ENCODE measurements at places on chromosomes 7 and 10. TPM values are rescaled to one million over a fixed set of nuclear protein-coding genes. Genes with fewer than 3 reads are reported as not detected.

DNA sequence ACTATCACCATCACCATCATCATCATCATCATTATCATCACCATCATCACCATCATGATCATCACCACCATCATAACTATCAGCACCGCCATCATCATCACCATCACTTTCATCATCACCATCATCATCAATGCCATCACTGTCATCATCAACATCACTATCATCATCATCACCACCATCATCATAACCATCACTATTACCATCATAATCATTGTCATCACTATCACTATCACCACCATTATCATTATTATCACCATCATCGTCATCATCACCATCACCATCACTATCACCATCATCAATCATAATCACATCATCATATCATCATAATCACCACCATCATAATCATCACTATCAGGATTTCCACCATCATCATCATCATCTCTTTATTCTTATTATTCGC, 20.6 kb downstream of the INSIG1 start:
- no peaks in the 10 kb centered on the region for H3K4me1 ChIP-seq
- no peaks in the 10 kb centered on the region for H3K36me3 ChIP-seq
- H3K4me3 ChIP-seq = no peak overlapping the region
- H3K27me3 ChIP-seq = no peaks in the 10 kb centered on the region

DNA sequence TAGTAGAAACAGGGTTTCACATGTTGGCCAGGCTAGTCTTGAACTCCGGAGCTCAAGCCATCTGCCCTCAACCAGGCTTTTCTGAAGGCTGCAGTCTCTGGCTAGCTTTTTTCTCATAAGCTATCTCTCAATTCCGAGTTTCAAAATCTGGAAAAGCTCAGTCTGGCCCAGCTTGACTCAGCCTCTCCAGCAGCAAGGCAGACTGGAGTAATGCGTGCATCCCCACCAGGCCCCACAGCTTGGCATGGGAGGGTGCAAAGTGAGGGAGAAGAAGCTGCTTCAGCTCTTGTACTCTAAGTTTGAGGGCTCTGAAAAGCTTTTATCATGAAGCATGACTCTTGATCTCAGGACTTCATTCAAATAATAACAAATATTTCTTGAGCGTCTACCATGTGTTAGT, 4.8 kb downstream of the DHTKD1 start:
- no peak overlapping the region for H3K27ac ChIP-seq
- no peaks in the 10 kb centered on the region for H3K27me3 ChIP-seq
- H3K36me3 ChIP-seq = no peaks in the 10 kb centered on the region

GRCh38 chr7:78476851-78477405, 678.4 kb downstream of the PHTF2 start:
- DNase-seq = no peak
- no peaks in the 10 kb centered on the region for H3K36me3 ChIP-seq
- no peak overlapping the region for H3K27ac ChIP-seq
- peaks cover 11% of the 10 kb centered on the region for H3K4me1 ChIP-seq
- H3K4me3 ChIP-seq = no peak overlapping the region

DNA sequence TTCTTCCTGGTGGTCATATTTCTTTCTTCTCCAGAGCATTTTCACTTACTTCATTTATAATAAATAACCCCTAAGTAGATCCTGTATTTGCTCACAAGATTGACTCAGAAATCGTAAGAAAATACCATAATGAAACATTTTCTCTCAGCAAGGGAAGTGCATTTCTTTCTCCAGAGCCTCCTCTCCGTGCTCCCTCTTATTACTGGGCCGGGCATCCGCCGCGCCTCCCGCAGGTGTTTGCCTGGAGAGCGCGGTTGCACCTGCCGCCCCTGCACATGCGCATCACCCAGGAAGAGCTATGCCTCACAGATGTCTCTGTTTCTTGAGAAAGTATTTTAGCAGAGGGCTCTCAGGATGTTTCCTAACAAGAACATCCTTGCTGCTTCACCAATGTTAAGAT, 509.2 kb downstream of the TCERG1L start:
- no peaks in the 10 kb centered on the region for H3K27me3 ChIP-seq
- no peak overlapping the region for H3K27ac ChIP-seq
- no peak overlapping the region for H3K4me3 ChIP-seq
- DNase-seq = no peak

DNA sequence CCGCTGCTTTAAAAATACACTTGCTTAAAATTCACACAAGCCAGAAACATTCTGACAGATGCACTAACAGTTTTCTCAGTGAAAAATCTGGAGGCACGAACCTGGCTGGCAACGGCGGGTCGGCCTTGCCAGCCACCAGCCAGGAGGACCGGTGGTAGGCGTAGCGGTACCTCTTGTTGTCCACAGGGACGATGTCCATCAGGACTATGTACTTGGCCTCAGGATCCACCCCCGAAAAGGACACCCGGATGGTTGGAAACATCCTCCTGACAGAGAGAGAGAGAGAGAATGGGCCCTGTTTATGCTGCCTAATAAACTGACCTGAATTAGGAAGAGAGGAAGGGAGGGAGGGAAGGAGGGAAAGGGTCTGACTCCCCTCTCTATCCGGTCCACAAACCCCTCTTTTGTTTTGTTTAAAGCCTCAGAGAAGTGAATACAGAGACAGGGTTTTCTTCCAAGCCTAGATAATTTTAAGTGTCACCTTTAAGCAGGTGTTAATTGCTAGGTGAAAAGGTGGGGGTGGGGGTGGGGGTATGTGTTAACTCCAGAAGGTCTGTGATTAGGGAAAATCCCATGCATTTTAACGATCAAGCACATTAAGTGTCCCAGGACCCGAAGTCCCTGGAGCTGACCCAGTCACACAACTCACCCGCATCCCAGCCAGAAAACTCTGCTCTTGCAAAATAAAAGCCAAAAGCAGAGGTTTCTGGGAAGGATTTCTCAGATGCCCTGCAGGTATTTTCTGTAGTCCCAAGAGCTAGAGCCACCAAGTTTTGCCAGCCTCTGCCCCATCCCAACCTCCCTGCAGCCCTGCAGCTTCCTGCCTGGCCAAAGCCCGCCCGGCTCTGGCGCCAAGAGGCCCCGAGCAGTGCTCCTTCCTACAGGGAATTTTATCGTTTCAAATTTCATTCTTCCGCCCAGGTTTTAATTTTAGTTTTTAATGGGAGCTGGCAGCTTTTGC, 5.0 kb downstream of the TBX20 start:
- peaks cover 91% of the 10 kb centered on the region for H3K27me3 ChIP-seq
- peak; percentile 63 for DNase-seq
- H3K4me3 ChIP-seq = peak overlapping the region; percentile 57
- H3K4me1 ChIP-seq = peaks cover 47% of the 10 kb centered on the region
- H3K27ac ChIP-seq = no peak overlapping the region
- no peaks in the 10 kb centered on the region for H3K36me3 ChIP-seq

DNA sequence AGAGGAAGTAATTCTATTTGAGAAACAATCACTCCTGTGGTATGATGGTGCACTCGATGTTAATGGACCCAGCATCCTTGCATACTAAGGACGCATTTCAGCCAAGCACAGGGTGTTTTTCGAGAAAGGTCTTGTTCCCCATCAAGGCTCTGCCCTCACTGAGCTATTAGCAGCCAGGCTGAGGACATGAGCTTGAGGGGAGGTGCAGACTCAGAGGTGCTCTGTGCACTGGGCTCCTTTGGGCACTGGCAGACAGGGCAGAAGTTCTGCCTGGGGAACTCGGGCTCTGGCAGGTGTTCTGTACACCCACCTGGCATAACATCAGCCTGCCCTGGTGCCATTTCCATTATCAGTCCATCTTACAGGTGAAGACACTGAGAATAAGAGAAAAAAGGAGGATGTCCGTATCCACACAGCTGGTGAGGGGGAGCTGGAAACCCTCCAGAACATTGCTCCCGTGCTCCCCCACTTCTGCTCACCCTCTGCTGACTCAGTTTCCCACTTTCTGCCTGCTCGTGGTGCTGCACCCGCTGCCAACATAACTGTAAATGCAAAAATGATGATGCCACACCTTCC, 92.7 kb upstream of the RET start:
- H3K4me1 ChIP-seq = no peaks in the 10 kb centered on the region
- no peak overlapping the region for H3K27ac ChIP-seq
- no peaks in the 10 kb centered on the region for H3K36me3 ChIP-seq
- DNase-seq = no peak
- no peak overlapping the region for H3K4me3 ChIP-seq
- no peaks in the 10 kb centered on the region for H3K27me3 ChIP-seq

DNA sequence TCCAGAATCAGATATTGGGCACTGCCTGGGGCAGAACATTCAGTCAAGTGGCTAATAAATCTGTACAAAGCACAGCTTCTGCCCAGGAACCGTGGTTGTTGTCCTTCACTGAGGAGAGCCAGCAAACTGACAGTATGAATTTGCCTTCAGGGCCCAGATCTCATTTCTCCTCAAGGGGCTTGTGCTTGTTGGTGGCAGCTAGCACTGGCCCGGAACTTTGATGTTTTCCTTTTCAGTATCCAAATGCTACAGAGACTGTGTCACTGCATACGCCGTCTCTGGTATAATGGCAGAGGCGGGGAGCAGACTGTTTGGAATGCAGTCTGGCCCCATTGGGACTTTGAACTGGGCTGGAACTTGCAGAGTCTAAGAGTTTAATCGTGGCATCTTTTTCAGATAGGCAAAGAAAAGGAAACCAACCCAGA, 30.4 kb upstream of the ADD3 start:
- H3K36me3 ChIP-seq = no peaks in the 10 kb centered on the region
- no peak for DNase-seq
- no peaks in the 10 kb centered on the region for H3K27me3 ChIP-seq
- H3K4me1 ChIP-seq = peaks cover 13% of the 10 kb centered on the region
- no peak overlapping the region for H3K27ac ChIP-seq
- H3K4me3 ChIP-seq = no peak overlapping the region

GRCh38 chr7:156764016-156764669, 123.6 kb downstream of the RNF32 start:
- H3K4me3 ChIP-seq = no peak overlapping the region
- no peaks in the 10 kb centered on the region for H3K36me3 ChIP-seq
- peak; percentile 65 for DNase-seq
- no peaks in the 10 kb centered on the region for H3K4me1 ChIP-seq
- H3K27ac ChIP-seq = no peak overlapping the region
- no peaks in the 10 kb centered on the region for H3K27me3 ChIP-seq

DNA sequence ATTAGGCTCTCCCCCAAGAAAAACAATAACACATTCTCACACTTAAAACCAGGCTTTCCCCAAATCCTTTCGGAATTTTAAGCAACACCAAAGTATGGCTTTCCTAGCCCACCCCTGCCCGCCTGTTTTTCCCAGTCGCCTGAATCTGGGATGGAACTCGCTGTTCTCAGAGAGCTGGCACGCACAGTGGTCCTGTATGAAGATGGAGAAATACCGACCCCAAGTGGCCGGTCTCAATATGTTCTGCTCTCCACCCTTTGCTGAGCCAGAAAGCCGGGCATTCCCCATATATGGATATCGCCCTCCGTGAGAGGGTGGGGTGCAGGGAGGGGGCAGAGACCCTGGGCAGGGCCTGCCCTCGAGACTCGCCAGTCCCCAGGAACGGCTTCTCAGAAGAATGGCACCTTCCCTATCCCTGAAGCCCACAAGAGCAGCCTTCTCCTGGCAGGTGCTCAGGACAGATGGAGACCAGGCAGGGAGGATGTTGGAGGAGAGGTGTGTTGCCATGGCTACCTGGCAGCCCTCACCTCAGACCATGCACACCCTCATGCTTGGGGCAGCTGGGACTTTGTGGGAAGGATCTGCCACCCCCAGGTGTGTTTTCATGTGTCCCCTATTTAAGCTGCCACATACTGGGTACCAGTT, 3.4 kb downstream of the TACR2 start:
- 0 out of 2 replicates have a peak, but pooled peaks cover under 1% of the 10 kb centered on the region for H3K4me1 ChIP-seq
- peak; percentile 95 for DNase-seq
- no peaks in the 10 kb centered on the region for H3K36me3 ChIP-seq
- H3K27me3 ChIP-seq = peaks cover 4% of the 10 kb centered on the region
- H3K27ac ChIP-seq = no peak overlapping the region
- H3K4me3 ChIP-seq = peak overlapping the region; percentile 34

GRCh38 chr10:76422769-76423168, 991.3 kb downstream of the LRMDA start:
- no peaks in the 10 kb centered on the region for H3K27me3 ChIP-seq
- no peak overlapping the region for H3K4me3 ChIP-seq
- H3K4me1 ChIP-seq = no peaks in the 10 kb centered on the region

GRCh38 chr10:19877466-19878255, 61.4 kb downstream of the PLXDC2 start:
- peak; percentile 12 for DNase-seq
- no peak overlapping the region for H3K27ac ChIP-seq
- peaks cover 8% of the 10 kb centered on the region for H3K4me1 ChIP-seq
- H3K27me3 ChIP-seq = no peaks in the 10 kb centered on the region
- no peaks in the 10 kb centered on the region for H3K36me3 ChIP-seq
- no peak overlapping the region for H3K4me3 ChIP-seq

DNA sequence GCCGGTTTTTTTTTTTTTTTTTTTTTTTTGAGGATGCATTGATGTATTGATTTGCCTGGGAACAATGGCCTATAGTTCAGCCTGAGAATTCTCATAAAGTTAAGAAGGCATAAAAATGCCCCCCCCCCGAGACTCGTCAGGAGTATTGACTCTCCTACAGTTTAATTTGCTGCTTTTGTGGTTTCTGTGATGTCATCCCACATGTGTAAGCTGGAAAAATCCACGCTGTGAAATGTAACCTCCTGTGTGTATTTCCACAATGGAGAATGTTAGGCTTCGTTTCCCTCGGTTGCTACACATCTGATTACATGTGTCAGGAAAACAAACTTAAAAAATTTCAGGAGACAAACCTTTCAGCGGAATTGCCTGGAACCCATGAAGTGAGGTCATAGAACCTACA, 117.9 kb downstream of the FANK1 start:
- no peak overlapping the region for H3K27ac ChIP-seq
- H3K4me3 ChIP-seq = no peak overlapping the region
- no peak for DNase-seq
- H3K4me1 ChIP-seq = no peaks in the 10 kb centered on the region

- H3K27ac ChIP-seq = no peak overlapping the region
- no peak for DNase-seq
- H3K36me3 ChIP-seq = no peaks in the 10 kb centered on the region
- H3K4me1 ChIP-seq = peaks cover 34% of the 10 kb centered on the region
- no peaks in the 10 kb centered on the region for H3K27me3 ChIP-seq
Observed at GRCh38 chr10:62626079-62626478, 178.4 kb upstream of the ADO start.

- DNase-seq = no peak
- H3K36me3 ChIP-seq = no peaks in the 10 kb centered on the region
- no peak overlapping the region for H3K27ac ChIP-seq
- H3K27me3 ChIP-seq = peaks cover 16% of the 10 kb centered on the region
- H3K4me3 ChIP-seq = no peak overlapping the region
Observed at GRCh38 chr10:43653746-43654145, 5.1 kb upstream of the ZNF32 start.

DNA sequence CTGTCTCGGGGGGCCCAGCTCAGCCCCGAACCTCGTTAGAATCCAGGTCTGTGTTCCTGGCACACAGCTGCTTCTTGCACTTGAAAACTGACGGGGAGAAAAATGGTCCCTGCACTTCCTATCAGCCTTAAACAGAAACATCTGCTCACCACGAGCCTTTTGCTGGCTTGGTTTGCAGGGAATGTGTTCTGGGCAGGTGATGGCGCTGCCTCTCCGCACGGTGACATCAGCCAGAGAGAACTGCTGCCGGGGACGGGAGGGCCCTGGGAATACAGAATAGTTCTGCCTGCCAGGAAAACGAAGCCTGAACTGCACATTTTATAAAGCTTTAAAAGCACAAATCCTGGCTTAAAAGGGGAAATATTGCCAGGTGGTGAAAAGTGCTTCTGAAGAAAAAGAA, 622.5 kb downstream of the TYW1 start:
- DNase-seq = peak; percentile 1
- no peak overlapping the region for H3K4me3 ChIP-seq
- no peaks in the 10 kb centered on the region for H3K36me3 ChIP-seq

Gene SKIDA1
- 2.3 TPM for total RNA-seq

Gene IL2RA
- total RNA-seq = not detected

Gene GET4
- total RNA-seq = 79.1 TPM

Gene ABCF2
- 58.7 TPM for total RNA-seq

Gene SPDYE6
- total RNA-seq = not detected

Gene PHYHIPL
- total RNA-seq = 2.1 TPM
